ENCODE measurements at places on chromosomes 2 and 18.

DNA sequence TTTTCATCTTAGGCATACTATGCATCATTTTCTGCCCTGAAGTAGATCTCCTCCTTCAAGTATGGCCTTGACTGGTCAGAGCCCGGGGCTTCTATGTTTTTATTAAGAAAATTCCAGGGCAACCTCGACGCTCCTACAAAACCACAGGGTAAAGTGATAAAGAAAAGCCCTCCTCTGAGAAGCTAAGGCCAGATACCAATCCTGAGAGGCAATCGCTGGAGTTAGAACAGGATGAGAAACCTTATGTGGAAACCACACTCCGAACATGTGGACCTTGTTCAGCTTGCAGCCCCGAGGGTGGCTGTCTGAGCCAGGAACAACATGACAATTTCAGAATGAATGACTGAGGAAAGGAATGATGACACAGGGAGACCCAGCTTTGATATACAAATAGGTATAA, 35.6 kb downstream of the RMC1 start:
- DNase-seq: no peak

DNA sequence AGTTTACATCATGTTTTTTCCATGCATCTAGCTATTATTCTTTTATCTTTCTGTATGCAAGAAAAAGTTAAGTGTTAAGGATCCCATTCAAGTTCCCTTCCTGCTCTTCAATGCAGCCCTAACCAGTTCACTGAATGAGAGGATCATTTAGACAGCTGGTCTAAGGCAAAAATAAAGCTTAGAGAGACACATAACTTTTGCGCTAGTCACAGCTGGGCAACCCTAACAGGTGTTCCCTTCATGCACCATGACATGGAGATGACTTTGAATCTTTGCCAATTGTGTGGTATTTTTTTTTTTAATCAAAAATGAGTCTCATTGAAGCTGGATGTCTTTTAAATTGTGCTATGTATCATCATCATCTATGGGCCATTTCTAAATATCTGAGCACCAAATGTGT, 393.8 kb upstream of the CYRIA start:
- DNase-seq: peak; percentile 38

GRCh38 chr2:239393388-239393940, 7.4 kb downstream of the HDAC4 start:
- DNase-seq: no peak

DNA sequence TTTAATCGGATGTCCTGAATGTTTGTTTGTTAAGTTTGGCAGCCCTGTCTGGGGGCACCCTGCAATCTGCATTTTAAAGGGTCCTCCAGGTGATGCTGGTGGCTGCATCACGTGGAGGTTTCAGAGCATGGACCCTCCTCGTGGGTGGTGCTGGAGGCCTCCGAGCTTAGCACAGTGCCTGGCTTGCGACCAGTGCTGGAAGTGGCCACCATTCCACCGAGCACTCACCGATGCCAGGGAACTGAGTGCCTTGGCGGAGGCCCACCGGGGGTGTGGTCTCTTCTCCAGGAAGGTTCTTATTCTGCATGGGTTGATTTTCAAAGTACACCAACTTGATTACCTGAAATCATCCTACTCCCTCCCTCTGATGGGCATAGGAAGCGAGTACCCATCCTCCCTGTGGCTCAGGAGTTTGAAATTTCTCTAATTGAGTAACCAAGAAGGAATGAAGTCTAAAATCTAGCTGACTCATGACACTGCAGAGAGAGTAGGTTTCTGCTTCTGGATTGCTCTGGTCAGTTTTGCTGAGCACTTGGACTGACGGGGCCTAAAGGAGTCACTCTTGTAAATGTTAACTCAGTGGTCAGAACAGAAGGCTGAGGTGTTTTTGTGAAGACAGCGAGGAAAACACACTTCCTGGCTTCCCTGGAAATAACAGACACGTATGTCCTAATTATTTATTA, 58.1 kb upstream of the SLC66A3 start:
- no peak for DNase-seq

DNA sequence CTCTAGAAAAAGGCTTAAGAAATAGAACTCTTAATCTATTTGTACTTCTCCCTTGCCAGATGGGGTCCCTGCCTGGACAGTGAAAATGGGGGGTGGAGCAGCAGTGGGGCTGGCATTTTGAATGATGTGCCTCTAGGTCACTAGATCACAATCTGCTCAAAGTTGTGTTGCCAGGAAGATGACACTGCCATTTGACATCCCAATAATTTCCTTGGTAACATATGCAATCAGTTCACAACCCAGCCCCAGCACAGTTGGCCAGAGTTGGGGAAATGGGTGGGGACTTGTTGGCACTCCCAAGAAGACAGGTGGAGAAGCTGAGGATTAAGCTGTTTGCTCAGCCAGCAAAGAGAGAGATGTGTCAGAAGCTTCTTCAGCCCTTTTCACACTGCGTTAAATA, 558.3 kb upstream of the KLHL29 start:
- no peak for DNase-seq

GRCh38 chr2:3277050-3277747, 100.4 kb downstream of the EIPR1 start:
- no peak for DNase-seq

DNA sequence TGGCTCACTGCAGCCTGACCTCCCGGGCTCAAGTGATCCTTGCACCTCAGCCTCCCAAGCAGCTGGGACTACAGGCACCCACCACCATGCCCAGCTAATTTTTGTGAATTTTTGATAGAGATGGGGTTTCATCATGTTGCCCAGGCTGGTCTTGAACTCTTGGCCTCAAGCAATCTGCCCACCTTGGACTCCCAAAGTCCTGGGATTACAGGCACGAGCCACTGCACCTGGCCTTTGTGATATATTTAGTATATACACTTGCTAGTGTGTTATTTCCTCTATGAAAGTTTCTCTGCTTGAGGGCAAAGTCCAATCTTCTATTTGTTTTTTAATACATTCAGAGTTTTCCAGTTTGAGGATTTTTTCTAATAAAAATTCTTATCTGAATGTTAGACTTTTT, 119.3 kb downstream of the GALNT3 start:
- DNase-seq: no peak

DNA sequence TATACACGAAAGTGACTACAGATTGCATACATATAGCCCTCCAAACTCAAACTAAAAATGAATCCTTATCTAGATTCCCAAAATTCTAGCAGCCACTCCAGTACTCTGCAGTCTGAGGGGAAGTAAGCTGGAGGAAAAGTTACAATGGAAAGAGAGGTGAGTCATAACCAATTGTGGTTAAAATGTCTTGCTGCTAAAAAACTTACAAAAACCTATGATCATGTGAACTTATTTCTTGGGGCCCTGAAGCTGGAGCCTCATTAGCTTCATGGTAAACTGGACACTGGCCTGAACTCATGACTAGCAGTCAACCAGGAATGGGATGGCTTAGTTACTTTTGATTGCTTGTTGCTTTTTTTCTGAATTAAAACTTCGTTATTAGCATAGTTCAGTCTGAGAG, 175.9 kb downstream of the SLC4A3 start:
- no peak for DNase-seq

GRCh38 chr2:28764909-28765711, 13.5 kb downstream of the PPP1CB start:
- no peak for DNase-seq

GRCh38 chr2:117523267-117523666, 291.2 kb upstream of the DDX18 start:
- peak; percentile 85 for DNase-seq

DNA sequence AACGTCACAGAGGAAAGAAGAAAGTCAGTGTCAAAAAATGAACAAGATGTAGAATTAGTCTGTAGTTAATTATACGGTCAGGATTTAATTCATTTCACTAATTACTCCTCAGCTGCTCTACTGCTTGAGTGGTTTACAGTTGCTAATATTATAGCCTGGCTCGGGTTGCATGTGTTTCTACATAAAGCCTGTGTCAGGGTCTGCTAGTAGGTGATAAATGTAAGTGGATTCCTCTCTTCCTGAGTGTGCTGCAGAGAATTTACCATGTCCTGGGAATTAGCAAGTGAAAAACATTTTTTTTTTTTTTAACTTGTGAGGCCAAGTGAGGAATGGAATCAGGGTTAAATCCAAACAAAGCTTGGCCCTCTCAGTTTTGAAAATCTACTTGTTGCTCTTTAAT, 622.6 kb downstream of the EPHA4 start:
- DNase-seq: no peak

- peak; percentile 41 for DNase-seq
Measured at GRCh38 chr18:11995445-11996189, 14.3 kb downstream of the IMPA2 start.

- DNase-seq: no peak
Measured at GRCh38 chr2:184692141-184692734, 93.9 kb downstream of the ZNF804A start.

DNA sequence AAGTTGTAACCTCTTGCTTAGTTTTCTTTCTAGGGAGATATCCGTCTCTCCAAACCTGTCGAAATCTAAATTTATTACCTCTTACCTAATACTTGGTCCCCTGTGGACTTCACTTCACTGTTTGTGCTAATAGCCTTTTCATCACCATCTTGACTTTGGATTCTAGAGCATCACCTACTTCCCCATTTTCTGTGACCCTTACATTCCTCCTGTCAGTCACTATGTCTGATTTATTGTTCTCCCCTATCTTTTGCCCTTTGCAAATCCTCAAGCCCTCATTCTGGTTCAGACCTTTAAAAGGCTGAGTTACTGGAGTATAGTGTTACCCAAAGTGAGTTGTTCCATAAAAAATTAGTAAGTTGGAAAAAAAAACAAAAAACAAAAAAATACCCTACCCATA, 7.5 kb downstream of the MYO1B start:
- DNase-seq: no peak

DNA sequence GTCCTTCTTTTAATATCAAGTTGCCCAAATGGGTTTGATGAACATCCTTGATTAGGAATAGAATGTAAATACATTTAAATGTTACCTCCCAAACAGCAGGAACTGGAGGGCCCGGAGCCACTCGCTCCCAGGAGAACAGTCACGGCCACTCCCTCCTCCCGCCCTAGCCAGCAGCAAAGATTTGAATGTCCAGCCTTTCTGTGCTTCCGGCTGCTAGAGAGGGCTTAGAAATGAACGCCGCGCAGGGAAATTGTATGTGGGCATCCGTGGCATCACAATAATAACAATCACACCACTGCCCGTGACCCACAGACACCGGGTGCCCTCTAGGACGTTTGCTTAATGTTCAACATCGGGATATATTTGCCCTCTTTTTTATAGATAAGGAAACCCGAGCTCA, 164.9 kb upstream of the SALL3 start:
- no peak for DNase-seq

- DNase-seq: no peak
Measured at GRCh38 chr2:47310801-47311560, 92.0 kb upstream of the MSH2 start.

DNA sequence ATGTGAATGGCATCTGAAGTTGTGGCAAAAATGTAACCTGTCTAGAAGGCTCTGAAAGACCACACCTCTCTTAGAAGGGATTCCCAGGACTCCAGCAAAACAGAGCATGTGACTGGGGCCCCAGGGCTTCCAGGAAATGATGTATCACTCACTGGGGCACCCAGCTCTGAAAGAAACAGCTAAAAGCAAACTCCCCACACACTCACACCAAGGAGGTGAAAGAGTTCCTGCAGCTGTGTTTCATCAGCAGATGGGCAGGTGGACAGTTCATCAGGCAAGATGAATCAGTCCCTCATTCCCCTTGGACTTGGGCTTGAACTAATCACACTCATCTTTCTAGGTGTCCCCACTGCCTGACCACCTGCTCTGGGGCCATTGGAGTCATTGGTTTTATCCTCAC, 76.2 kb downstream of the CCBE1 start:
- DNase-seq: no peak

DNA sequence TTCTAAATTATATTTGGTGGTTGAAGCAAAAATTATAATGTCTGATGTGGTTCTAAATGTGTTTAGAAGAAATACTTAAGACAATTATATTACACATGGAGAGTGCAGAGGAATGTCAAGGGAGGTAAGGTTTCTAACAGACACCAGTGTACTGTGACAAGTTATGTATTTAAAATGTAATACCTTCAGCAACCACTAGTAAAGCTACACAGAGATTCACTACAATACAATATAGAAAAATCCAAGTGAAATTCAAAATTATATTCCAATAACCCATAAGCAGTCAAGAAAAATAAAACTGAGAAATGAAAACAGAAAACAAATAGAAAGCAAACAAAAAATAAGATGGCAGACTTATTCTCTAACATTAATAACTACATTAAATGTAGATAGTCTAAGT, 249.5 kb upstream of the KLHL14 start:
- peak; percentile 1 for DNase-seq

DNA sequence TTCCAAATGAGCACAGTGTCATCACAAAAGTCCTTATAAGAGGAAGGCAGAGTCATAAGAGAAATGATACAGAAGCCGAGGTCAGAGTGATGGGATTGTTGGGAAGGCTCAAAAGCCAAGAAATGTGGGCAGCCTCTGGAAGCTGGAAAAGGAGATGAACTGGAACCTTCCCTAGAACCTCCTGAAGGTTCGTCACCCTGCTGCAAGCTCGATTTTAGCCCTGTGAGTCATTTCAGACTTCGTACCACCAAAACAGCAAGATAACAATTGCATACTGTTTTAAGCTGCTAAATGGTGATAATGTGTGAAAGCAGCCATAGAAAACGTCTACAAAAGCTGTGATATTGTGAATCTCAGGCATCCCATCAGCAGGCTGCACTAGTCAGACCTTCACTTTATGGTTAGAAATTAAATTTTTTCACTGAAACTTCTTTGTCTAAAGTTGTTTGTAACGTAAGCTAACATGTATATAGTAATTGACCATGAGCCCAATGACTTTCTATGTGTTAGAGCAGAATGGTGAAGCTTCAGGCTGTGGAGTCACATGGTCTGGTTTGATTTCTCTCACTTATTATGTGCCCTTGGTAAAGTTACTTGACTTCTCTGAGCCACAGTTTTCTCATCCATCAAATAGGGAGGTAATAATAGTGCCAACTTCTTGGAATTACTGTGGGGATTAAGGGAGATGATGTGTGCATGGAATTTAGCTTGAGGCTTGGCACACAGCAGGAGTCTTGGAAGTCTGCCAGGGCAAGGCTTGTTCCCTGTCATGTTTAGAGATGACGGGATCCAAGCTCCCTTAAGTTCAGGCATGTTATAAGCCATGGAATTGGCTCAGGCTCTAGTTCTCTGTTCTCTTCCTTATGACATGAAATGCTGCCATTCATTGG, 132.0 kb upstream of the CCDC195 start:
- no peak for DNase-seq

- no peak for DNase-seq
Measured at GRCh38 chr2:150303281-150303680, 184.2 kb downstream of the RND3 start.

GRCh38 chr2:198452327-198452726, 647.9 kb downstream of the PLCL1 start:
- no peak for DNase-seq

Data from Jurkat, Clone E6-1 (cell line).